Inflammatory macrophage treated with lipopolysaccharide for 4 hours (primary cell): ENCODE measurements at places on chromosomes 16 and 17.
A peak's percentile ranks its signal among the peaks of the same experiment; 100 is the strongest.

- DNase-seq = no peak
Observed at GRCh38 chr17:80363120-80363515, 51.8 kb upstream of the ENDOV start.

GRCh38 chr17:47220531-47220999 lies 11.4 kb downstream of the MYL4 start:
- no peak for DNase-seq

DNA sequence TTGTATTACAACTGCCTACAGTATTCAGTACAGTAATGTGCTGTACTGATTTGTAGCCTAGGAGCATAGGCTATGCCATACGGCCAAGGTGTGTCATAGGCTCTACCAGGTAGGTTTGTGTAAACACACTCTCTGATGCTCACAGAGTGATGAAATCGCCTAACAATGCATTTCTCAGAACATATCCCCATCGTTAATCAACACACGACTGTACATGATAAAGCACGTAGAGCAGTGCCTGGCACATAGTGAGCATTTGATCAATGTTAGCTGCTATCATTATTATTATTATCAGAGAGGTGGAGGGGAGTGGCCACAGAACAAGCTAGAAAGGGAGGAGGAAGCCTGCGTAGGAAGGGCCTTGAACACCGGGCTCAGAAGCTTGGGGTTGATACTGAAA lies 81.1 kb upstream of the LHX1 start:
- DNase-seq = no peak

DNA sequence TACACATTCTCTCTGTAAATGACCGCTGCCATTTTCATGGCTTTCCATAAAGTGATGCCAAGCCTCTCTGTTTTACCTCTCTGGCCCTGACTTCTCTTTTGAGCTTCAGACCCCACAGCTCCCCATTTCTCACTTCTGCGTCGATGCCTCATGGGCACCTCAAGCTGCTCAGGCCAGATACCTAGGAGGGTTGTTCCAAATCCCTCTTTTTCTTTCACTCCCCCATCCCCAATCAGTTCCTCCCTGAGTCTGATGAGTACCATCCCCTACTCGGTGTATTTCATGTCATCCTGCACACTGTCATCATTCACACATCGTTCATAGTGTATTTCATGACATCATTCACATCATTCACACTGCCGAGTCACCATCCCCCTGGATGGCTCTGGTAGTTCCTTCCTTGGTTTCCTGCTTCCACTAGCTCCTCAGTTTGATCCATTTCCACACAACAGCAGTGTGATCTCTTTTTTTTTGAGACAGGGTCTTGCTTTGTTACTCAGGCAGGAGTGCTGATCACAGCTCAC lies 43.1 kb downstream of the NTN1 start:
- DNase-seq = no peak

- peak; percentile 57 for DNase-seq
Observed at GRCh38 chr17:28889996-28890395, 7.5 kb downstream of the FLOT2 start.

DNA sequence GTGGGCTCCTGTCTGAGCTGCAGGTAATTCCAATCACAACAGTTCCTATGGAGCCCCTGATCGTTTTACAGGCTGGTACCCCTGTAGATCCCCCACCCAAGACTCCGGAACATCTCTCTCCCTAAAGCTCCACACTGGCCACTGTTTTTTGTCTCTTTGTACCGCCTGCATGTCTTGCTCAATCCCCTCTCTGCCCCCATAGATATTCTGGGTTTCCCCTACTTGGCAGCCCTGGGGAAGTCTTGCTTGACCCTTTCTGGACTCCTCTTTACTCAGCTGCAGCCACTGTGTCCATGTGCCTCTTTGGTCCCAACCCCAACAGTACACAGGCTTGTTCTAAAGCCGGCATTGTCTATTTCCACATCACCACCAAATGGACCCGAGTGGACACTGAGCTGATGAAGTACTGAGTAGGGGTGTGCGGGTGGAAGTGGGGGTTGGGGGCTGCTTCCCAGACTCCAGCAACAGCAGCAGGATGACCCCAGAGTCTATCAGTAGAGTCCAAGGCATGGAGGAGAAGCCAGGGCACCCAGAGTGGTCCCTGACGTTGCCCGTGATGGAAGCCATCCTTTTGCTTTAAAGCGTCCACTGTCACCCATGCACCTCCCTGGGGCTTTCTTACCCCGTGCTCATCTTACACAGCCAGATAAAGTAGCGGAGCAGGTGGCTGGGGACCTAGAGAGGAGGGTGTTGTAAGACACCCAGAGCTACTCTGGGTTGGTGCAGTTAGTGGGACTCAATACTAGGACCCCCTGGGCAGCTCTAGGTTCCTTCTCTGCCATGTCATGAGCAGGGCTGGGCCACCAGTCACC lies 6.4 kb downstream of the CD300LB start:
- DNase-seq = peak; percentile 73

DNA sequence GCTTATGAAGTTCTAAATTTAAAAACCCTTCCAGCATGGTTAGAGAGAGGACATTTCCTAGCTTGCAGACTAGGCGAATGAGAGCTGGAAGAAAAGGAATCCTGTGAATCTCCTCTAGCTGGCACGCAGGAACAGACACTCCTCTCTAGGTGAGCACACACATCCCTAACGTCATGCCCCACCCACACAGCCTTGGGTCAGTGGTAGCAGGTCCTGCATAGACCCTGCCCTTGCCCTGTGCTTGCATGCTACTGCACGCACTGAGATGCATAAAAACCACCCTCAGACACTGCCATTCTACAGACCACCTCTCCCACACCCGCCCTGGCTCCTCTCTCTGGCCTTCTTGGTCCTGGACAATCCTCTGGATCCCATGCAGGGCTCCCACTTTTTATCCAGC lies 23.5 kb downstream of the CES1 start:
- no peak for DNase-seq

GRCh38 chr17:56373981-56374833 lies 219.3 kb upstream of the NOG start:
- DNase-seq = no peak

DNA sequence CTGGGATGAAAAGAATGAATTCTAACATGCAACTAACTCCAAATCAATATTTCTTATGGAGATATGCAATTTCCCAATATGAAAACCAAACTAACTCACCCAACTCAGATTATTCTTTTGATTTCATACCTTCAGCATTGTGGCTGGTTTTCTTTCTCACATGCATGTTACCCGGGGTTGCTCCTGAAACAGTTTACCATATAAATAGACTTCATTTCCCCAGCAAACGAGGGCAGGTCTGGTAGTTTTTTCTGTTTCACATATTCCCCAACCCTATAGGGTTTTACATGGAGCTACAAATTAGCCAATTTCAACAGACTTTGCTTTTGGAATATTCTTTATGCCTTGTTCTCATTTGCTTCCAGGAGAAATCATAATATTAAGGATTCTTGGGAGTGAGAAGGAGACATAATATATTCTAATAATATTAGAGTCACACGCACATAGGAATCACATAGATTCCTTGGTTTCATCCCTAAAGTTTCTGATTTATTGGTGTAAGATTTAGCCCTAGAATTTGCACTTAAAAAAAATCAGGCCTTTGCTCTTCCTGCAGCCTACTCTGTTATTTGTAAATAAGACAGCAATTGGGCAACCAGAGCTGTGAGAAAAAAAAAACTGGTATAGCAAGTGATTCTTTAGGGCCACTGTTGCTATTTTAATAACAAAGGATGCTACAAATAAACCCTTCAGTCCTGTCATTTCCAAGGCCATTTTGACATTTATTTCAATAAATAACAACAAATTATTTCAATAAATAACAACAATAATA lies 60.3 kb upstream of the FAM20A start:
- no peak for DNase-seq

DNA sequence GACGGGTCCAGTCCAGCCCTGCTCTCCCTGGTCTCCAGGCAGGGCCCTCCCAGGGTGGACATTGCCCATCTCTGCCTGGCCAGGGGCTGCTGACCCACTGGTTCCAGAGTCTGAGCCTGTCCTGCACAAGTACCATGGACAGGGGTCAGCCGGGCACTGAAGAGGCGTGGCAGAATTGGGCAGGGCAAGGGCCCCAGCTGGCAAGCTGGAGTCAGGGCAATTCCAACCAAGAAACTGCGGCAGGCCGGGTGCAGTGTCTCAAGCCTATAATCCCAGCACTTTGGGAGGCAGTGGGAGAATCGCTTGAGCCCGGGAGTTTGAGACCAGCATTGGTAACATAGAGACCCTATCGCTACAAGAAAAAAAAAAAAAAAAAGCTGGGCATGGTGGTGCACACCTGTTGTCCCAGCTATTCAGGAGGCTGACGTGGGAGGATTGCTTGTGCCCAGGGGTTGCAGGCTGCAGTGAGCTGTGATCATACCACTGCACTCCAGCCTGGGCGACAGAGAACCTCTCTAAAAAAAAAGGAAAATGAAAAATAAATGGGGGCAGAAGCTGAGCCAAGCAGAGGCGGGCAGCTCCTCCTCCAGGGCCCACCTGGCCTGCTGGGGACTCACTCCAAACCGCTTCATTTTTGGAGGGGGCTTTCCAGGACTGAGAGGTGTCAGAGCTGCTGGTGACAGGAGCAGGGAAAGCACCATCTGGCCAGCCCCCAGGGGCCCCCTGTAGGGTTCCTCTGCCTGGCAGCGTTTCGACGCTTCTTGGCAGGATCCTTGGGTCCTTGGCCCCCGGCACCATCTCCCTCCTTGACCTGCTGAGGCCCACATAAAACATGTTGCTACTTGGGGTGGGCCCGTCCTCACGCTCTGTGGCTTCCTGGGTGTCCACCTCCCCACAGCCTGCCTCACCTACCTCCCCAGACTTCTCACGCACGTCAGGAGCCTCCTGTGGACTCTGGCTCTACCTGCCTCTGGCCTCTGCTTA lies 2.9 kb upstream of the MAFG start:
- DNase-seq = no peak
